H54 (cell line): ENCODE measurements at places on chromosomes 7 and 10.

DNA sequence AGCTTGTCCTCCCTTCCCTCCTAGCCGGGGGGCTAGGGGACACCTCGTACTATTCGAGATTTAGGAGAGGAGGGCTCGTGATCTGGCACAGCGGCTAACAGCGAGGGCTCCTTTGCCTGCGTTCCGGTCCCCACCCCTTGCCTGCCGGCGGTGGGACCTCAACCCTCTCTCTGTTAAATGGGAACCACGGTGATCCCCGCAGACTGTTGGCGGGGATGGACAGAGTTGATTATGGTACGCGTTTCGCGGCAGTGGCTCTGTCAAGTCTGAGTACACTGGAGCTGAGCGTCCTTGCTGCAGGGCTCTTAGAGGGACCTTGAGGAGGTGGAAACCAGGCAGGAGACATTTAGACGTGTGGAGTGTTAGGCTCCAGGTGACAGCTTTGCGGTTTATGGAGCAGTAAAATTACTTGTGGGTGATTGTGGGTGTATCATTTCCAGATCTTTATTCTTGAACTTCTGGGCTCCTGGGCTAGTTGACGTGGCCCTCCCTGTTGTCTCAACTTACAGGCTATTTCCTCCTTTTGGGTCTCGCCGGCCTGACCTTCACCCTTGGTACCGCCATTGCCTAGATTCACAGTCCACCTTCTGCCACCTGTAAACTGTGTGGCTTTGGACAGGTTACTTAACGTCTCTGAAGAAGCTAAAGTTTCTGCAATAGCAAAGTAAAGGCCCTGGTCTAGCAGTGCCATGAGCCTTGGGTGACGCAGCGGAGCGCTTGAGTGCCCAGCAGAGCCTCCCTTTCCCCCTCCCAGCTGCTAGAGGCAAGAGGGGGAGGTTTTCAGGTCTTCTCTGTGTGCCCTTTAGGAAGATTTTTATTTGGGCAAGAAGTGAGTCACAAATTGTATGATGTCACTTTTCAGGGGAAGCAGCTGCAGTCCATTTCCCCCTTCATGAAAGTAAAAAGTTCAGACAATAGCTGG is 739 bp downstream of the CASP7 start:
- DNase-seq: peak; percentile 34

- DNase-seq: no peak
These were observed 157.3 kb downstream of the CCDC71L start for GRCh38 chr7:106503626-106504025.

GRCh38 chr7:111150709-111151108 is 59.8 kb downstream of the LRRN3 start:
- no peak for DNase-seq

DNA sequence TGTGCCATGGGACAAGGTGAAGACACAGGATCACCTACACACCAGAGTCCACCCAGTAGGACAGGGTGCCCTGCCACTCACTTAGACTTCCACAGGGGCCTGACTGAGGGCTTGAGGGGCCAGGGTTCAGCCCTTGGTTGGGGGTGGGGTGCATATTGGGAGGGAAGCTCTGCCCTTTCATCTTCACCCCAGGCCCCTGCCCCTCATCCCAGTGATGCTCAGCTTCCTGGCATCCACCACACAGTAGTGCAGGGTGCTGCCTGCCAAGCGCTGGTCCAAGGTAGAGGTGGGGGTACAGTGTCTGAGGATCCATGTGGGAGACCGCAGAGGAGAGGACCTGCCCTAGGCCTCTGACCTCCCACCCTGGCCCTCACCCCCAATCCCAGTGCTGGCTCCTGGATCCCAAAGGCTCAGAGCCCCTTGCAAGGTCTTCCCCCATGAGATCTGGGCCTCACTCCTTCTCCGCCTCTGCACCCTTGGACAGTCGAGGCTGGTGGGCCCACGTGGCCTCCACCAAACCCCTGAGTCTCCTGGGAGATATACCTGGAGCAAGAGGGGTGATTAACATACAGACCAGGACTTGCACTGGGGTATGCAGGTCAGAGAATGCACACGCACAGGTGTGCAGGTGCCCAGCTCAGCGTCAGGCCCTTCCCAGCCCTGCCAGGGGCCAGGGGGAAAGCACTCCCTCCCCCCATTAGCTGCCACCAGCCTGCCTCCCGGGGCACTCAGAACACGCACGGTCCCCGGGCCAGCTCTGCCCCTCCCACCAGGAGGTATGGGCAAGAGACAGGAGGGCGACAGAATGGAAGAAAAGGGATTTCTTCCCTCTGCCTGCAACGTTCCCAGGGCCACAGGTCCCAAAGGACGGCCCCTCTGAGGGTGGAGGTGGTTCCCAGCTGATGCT is 8.6 kb upstream of the IRF5 start:
- no peak for DNase-seq

GRCh38 chr10:37960591-37961137 is 15.8 kb downstream of the ZNF25 start:
- DNase-seq: no peak

- DNase-seq: no peak
These were observed 48.6 kb upstream of the GPR37 start for GRCh38 chr7:124813994-124814798.

DNA sequence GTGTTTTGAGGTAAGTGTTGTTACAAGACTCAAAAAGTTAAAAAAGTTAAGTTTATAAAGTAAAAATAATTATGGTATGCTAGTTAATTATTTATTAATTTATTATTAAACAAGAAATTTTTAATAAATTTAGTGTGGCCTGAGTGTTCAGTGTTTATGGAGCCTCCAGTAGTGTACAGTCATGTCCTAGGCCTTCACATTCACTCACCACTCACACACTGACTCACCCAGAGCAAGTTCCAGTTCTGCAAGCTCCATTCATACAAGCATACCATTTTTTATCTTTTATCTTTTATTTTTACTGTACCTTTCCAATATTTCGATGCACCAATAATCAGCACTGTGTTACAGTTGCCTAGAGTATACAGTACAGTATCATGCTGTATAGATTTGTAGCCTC is 381.2 kb upstream of the MGMT start:
- DNase-seq: no peak

DNA sequence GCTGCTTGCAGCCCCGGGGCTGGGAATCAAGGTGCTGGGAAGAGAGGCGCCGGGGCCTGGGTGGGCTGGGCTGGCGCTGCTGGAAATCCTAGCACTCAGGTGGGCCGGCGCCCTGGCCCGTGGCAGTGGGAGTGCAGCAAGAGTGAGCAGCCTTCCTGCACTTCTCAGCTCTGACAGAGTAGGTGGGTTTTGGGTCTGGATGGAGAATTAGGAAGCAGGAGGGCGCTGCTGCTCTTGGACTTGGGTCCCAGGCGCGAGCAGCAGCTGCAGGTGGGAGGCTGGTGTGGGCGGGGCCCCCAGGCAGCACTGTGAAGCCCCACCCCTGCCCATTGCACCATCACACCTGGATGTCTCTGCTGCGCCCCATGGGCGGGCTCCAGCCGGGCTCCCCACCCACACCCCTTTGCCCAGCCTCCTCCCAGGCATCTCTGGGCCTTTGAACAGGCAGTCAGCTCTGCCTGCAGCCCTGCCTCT is 6.0 kb downstream of the BRI3 start:
- DNase-seq: no peak

DNA sequence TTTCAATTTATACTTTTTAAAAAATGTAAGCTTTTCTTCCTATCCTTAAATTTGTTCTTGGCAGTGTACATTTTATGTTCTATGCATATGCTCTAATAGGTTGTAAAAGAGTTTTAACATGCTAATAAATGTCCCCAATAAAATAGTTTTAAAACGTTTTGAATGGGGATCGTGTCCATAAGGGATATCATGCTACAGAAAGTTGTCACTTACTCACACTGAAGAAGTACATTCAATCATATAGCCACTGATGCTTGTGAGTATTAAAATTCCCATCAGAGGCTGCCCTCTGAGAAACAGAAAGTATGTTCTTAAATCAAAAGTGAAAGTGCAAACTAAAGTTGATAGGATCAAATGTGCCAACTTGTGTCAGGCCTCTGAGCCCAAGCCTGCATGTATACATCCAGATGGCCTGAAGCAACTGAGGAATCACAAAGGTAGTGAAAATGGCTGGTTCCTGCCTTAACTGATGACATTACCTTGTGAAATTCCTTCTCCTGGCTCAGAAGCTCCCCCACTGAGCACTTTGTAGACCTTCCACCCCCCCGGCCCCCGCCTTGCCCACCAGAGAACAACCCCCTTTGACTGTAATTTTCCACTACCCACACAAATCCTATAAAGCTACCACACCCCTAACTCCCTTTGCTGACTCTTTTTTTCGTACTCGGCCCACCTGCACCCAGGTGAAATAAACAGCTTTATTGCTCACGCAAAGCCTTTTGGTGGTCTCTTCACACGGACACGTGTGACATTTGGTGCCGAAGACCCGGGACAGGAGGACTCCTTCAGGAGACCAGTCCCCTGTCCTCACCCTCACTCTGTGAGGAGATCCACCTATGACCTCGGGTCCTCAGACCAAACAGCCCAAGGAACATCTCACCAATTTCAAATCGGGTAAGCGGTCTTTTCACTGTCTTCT is 877 bp upstream of the NOD1 start:
- DNase-seq: no peak

GRCh38 chr7:110595694-110596093 is 495.2 kb upstream of the LRRN3 start:
- no peak for DNase-seq

GRCh38 chr10:121159670-121160069 is 308.5 kb downstream of the WDR11 start:
- no peak for DNase-seq
